NCI-H1417 treated with DMSO at 0.1 percent for 48 hours (cell line): ENCODE measurements at places on chromosomes 13 and 19.

DNA sequence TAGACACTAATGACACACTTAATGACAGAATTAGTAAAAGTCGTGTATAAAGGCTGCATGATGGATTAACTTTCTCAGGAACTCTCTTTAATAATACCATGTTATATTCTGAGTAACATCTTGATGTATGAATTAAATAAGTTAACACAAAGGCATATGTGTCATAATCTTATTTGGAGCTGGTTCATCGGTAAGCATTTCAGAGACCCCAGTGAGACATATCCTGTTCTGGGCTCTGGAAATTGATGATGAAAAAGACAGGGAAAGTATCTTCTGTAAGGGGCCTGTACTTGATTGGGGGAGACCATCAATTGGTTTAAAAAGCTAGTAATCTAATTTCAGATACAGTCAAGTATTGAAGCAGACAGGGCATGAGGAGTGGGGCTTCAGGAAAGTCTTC lies 547.9 kb downstream of the GPC6 start:
- no peak for DNase-seq

- DNase-seq, result no peak
Observed at GRCh38 chr19:52115526-52116053, 20.0 kb upstream of the ZNF841 start.

GRCh38 chr19:30446850-30447552 lies 74.8 kb downstream of the ZNF536 start:
- no peak for DNase-seq

- no peak for DNase-seq
Observed at GRCh38 chr19:7921967-7922835, 2.1 kb downstream of the SNAPC2 start.

- DNase-seq, result peak; percentile 34
Observed at GRCh38 chr19:7925171-7925851, 624 bp downstream of the CTXN1 start.

GRCh38 chr13:31476266-31476665 lies 263.1 kb upstream of the RXFP2 start:
- DNase-seq, result no peak

GRCh38 chr13:91111476-91112200 lies 235.8 kb upstream of the MIR17HG start:
- DNase-seq, result no peak

GRCh38 chr19:38306236-38306635 lies 2.2 kb downstream of the C19orf33 start:
- no peak for DNase-seq

- no peak for DNase-seq
Observed at GRCh38 chr19:2602391-2603181, 99.9 kb downstream of the GNG7 start.

GRCh38 chr19:35043906-35044305 lies 2.4 kb downstream of the HPN start:
- no peak for DNase-seq

GRCh38 chr19:4622695-4623421 lies 16.5 kb upstream of the TNFAIP8L1 start:
- no peak for DNase-seq

DNA sequence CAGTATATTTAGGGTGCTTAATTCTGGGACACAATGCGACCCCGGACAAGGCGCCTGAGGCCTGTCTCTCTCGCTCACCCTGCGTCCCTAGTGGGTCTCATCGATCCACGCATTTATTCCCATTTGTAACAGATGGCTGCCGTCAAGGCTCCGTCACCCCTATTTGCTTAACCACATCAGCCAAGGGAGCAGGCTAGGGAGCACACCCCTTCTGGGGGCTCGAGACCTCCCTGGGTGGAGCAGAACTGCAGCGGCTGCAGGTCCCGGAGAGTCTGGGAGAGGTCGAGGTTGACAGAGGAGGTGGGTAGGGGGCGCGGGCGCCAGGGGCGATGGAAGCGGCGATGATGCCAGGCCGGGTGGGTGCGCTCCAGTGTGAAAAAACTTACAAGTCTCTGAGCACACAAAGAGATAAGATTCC lies 507 bp downstream of the ALG5 start:
- DNase-seq, result no peak

- DNase-seq, result peak; percentile 18
Observed at GRCh38 chr13:26946684-26947343, 186.2 kb upstream of the GPR12 start.

- no peak for DNase-seq
Observed at GRCh38 chr13:33958964-33959363, 141.0 kb downstream of the RFC3 start.

DNA sequence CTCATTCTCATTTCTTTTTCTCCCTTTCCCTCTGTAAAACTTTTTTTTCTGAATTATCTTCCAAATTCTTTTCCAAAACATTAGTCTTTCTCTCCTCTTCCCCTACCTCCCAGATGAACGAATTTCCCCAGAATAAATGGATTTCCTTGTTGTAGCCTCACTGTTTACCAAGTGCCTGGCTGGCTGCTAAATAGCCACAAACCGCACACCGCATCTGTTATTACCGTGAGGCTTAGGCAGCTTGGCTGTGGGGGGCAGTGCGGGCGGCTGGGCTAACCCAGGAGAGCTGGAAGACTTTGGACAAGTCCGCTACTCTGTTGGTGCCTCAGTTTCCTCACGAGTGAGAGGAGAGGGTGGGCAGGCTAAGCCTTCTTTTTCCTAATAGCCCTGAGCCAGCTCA lies 10.7 kb downstream of the IL17D start:
- DNase-seq, result no peak

DNA sequence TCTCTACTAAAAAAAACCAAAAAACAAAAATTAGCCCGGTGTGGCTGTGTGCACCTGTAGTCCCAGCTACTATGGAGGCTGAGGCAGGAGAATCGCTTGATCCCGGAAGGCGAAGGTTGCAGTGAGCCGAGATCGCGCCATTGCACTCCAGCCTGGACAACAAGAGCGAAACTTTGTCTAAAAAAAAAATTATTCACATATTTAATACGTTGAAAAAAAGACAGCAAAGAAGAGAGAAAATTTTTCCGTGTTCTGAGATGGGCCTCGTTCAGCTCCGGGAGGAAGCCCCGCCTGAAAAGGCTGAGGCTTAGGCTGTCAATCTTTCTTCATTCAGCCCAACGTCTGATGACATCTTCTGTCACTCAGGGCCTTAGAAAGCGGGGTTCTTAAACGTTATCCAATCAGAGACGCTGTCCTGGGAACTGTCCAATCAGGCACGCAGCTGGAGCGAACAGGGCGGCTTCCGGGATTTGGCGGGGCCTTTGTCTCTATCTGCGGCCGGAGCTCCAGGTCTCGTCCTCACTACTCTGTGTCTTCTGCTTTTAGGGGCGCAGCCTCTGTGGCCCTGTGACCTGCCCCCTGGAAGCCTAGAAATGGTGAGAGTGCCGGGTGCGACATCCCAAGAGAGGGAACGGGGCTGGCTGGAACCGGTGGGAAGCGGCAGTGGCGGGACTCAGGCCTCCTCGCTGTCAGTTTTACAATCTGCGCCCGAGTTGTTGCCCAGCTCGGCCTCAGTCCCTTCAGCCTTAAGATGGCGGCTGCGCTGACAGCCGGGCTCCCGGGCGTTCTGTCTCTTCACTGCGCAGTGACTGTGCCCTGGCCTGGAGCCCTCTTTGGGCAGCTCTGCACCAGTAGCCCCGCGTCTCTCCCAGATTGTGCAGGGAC lies at the start of gene ZNF726:
Gene ZNF726, plus strand, starts transcription at position 485 of the 885 bp plus-strand sequence. Its CDS starts 109 bp downstream, at position 594.
- no peak for DNase-seq

DNA sequence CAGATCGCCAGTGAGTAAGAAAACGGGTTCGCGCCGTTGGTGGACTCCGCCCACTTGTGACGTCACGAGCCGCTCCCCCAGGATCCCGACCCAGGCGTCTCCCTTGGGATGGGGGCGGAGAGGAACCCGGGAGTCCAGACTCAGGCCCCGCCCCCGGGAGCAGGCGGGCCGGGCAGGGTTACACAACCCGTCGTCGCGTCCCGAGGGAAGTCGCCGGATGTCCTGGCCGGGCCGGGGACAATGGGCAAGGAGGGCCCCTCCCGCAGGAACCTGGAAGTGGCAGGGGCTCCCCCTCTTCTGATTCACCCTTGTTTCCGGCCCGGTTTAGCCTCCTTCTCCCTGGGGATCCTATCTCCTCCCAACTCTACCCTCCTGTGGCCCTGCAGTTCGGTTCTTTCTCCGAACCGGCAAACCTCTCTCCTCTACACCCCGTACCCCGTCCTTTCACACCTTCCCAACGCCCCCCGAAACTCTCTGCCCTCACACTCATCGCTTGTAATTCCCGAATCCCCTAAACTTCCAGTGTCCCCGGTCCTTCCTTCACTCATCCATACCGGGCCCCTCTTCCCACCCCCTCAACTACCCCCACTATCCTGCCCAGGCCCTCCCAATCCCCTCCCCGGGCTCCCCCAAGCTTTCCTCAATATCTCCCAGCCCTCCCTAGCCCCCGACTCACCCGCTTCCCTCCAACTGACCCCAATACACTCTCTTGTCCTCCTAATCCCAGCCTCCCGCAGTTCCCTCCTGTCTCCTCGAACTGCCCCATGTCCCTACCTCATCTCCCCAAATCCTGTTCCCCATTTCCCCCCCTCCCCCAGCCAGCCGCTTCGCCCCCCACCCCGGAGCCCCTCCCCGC lies 20.0 kb upstream of the ERCC1 start:
- DNase-seq, result no peak

DNA sequence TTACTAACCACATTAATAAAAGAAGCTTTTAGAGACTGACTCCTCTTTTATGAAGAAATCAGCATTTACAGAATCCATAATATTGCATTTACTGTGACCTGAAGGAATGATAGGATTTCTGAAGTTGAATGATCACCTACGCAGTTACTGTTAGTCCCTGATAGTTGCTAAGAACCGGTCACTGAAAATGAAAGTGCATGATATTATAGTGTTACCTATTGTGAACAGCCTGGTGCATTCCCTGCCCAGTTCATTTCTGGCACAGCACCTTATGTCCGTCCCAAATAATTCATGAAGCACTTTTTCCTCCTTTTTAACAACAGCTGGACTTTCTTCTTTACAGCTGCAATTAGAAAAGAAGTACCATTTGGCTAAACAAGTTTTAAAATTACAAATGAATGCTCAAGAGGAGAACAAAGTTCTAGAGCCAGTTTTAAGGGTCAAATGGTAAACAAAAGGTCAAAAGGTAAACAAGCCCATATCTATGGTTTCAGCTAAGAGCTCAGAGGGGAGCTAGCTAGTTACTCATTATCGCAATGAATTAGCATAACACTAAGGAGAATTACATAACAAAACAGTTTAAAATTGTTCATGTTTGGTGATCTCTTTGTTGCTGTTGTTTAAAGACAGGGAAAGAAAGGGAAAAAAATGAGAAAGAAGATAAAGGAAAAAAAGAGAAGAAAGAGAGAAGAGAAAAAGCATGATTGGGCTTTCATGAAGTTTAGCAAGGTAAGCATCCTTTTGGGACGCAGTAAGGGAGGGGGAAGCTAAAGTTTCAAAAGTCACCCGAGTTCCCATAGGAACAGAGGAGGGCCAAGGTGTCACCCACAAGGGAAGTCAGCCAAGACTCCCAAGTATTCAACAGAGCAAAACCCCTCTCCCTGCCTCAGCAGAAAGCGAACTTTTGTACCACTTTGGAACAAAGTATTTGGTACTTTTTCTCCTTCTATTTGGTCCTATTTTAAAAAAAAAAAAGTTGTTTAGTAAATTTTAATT lies 50.2 kb downstream of the FLT3 start:
- no peak for DNase-seq

DNA sequence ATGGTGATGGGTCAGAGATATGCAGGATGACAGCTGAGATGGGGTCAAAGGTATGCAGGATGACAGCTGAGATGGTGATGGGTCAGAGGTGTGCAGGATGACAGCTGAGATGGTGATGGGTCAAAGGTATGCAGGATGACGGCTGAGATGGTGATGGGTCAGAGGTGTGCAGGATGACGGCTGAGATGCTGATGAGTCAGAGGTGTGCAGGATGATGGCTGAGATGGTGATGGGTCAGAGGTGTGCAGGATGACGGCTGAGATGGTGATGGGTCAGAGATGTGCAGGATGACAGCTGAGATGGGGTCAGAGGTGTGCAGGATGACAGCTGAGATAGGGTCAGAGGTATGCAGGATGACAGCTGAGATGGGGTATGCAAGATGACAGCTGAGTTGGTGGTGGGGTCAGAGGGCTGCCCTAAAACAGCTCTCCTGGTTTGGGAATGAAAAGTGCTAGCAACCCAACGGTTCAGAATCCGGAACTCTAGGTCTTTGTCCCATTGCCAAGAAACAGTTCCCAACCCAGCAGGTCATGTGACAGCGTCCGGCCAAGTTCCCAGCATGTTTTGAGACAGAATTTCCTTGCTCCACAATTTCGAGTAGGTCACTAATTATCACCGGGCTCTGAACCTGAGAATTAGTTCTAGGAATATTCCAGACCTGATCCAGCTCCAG lies 3.2 kb downstream of the SELENOW start:
- no peak for DNase-seq
